Hematopoietic multipotent progenitor cell (in vitro differentiated cells): ENCODE measurements at places on chromosomes 12 and 14.

- no peak for DNase-seq
Observed at GRCh38 chr12:6827437-6827911, 733 bp upstream of the P3H3 start.

GRCh38 chr14:94139006-94139405 lies 9.6 kb upstream of the IFI27L2 start:
- DNase-seq, result no peak

GRCh38 chr12:120972870-120973543 lies 5.3 kb upstream of the HNF1A start:
- DNase-seq, result no peak

GRCh38 chr12:7060353-7060954 lies at the start of gene C1S:
Gene C1S (plus strand): TSS chr12:7060718. CDS start chr12:7061913, 1,195 bp downstream.
- DNase-seq, result no peak

GRCh38 chr12:62986844-62987243 lies 51.9 kb upstream of the PPM1H start:
- DNase-seq, result no peak

GRCh38 chr12:3421191-3421978 lies 69.6 kb upstream of the PRMT8 start:
- DNase-seq, result no peak

- no peak for DNase-seq
Observed at GRCh38 chr12:29223426-29223825, 74.3 kb downstream of the FAR2 start.

- DNase-seq, result peak; percentile 56
Observed at GRCh38 chr14:104680056-104680805, 9.2 kb upstream of the INF2 start.

GRCh38 chr12:93243689-93244513 lies 133.8 kb upstream of the NUDT4 start:
- peak; percentile 67 for DNase-seq

DNA sequence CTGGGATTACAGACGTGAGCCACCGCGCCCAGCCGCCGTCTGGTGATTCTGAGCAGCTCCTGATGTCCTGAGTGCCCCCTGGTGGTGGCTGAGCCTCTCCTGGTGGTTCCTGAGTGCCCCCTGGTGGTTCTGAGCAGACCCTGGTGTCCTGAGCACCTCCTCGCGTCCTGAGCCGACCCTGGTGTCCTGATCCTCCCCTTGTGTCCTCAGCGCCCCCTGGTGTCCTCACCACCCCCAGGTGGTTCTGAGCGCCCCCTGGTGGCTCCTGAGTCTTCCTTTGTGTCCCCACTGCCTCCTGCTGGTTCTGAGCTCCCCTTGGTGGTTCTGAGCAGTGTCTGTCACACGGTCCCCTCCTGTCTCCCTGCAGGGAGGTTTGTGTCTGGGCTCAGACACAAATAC lies 1304.9 kb downstream of the TMEM121 start:
- DNase-seq, result peak; percentile 70

GRCh38 chr12:54131641-54132280 lies 57.0 kb downstream of the SMUG1 start:
- DNase-seq, result no peak

GRCh38 chr12:116540622-116541152 lies 18.5 kb upstream of the MAP1LC3B2 start:
- no peak for DNase-seq

- no peak for DNase-seq
Observed at GRCh38 chr14:90660865-90661570, 155.2 kb downstream of the TTC7B start.

GRCh38 chr12:95790033-95790916 lies at the start of gene NTN4:
Gene NTN4 (minus strand): TSS chr12:95790764. CDS start chr12:95790309, 455 bp downstream.
- no peak for DNase-seq

GRCh38 chr12:1195513-1195912 lies 204.5 kb downstream of the ERC1 start:
- no peak for DNase-seq

DNA sequence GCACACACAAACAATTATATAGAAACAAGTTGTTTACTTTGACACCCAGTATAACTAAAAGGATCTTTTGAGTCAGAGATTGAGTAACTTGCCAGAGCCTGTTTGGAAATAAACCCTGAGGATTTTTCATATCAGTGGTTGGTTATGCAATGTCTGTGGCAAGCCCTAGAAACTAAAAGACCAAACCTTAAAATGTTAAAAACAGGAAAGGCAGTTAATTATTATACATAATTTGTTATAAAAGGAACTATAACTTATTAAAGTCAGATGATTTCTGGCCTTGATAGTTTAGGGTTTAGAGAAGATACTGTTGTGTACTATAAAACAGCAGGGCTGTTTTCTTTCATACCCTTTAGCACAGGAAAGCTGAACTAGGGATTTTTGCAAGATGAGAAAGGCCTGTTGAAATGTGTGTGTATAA lies 44.1 kb downstream of the PSEN1 start:
- no peak for DNase-seq

- DNase-seq, result no peak
Observed at GRCh38 chr12:41983394-41983793, 161.3 kb downstream of the GXYLT1 start.

DNA sequence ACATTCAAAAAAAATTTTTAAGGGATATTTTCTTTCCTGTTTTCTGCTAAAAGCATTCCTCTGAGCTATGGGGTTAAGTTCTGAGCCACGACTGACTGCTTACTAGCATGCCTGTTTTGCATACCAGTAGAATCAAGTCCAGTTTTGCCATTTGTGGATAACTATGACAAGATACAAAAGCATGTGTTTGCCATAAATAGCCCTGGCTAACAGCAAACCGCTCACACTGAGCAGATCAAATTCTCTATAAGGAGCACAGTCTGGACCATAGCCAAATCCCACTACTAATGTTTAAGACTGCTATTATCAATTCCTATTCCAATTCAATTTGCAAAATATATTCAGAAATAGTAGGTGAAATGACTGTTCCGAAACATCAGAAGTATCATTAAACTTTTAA lies 3.2 kb downstream of the CFL2 start:
- no peak for DNase-seq

- no peak for DNase-seq
Observed at GRCh38 chr14:103507751-103508150, 14.9 kb downstream of the CKB start.

- DNase-seq, result no peak
Observed at GRCh38 chr14:24673534-24674203, 39.7 kb upstream of the GZMB start.

DNA sequence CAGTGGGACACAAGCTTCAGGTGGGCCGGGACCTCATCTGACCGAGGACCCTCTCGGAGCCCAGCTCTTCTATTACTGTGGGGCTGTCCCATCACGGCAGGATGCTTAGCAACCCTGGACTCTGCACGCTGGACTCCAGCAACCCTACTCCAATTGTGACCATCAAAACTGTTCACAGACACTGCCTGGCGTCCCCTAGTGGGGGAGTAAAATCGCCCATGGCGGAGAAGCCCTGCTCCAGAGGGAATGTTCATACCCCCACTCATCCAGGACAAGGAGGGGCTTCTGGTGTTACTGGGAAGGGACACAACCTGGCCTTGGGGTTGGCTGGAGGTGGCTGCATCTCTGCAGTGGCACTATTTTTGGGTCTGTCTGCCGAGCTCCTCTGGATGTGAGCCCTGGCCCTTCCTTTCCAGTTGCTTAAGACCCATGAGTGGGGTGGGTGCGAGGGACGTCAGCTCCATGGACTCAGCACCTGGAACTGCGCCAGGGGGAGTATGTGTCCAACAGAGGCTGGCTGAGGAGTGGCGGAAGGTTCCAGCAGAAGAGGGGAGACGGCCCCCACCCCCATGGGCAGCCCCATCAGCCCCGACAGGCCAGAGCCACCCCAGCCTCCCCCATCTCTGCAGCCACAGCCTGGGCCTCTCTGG lies 103.8 kb downstream of the RFLNA start:
- DNase-seq, result no peak

- no peak for DNase-seq
Observed at GRCh38 chr12:91529829-91530228, 347.2 kb upstream of the DCN start.

- no peak for DNase-seq
Observed at GRCh38 chr12:3019005-3019680, 58.0 kb upstream of the TSPAN9 start.

DNA sequence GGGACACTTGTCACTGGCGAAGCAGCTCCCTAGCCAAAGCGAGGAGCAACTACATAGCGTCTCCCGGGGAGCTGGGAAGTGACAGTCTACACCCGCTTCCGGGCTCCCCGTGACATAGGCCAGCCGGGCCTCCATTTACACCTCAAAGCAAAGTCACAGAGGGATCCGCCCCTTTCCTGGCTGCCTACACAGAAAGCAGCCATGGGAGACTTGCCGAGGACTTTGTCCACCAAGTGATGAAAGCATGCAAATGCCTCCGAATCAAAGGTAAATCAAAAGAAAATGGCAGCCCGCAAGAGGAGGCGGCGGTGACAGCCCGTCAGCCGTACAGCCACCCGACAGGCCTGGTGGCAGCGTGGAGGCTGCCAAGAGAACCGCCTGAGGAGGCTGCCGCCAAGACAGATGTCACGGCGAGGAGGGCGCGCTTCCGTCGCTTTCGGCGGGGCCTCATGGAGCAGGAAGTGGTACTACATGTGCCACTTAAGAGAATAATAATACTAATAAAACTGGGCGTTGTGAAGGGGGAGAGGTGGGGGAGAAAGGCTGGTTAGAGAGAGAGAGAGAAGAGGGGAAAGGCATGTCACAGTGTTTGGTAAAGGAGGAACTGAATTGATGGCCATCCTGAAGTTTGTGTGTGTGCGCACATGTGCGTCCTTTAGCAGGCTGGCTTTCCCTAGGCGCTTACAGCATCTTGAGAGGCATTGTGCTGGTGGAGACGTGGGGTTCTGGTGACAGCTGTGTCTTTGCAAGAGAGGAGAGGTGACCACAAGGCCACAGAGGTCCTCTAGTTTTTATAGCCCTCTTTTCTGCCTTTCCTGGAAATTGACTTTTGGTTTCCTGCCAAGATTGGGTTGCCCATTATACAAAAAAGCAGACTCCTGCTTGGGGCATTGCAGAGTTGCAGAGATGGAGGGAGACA lies 661.7 kb downstream of the VRK1 start:
- peak; percentile 69 for DNase-seq

GRCh38 chr14:56280843-56281242 lies 162.6 kb downstream of the PELI2 start:
- DNase-seq, result no peak

GRCh38 chr14:74627076-74627475 lies 15.0 kb upstream of the LTBP2 start:
- peak; percentile 67 for DNase-seq

DNA sequence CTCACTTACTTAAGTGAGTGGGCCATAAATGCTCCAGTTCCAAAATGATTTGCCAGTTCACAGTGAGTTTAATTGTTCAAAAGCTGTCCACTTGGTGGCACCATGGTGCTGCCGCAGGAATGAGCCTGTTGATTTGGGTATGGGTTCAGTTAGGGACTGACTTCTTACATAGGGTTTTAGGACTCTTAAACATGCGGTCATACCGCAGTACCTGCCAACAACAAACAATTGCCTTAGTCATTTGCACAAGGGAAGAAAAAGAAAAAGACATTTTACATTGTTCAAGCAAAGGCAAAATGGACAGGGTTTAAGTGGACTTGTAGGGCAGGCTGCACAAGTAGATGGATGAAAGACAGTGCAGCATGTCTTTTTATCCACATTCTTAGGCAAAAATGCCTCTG lies 80.0 kb upstream of the DBX2 start:
- DNase-seq, result peak; percentile 46

GRCh38 chr14:69154779-69155178 lies 1.9 kb upstream of the DCAF5 start:
- no peak for DNase-seq
